ENCODE measurements at places on chromosomes 4 and X.

GRCh38 chrX:34886011-34886410 is 56.6 kb upstream of the FAM47B start:
- no peak for DNase-seq

- no peak for DNase-seq
These were observed 213.3 kb downstream of the ANKRD50 start for GRCh38 chr4:124499261-124499660.

DNA sequence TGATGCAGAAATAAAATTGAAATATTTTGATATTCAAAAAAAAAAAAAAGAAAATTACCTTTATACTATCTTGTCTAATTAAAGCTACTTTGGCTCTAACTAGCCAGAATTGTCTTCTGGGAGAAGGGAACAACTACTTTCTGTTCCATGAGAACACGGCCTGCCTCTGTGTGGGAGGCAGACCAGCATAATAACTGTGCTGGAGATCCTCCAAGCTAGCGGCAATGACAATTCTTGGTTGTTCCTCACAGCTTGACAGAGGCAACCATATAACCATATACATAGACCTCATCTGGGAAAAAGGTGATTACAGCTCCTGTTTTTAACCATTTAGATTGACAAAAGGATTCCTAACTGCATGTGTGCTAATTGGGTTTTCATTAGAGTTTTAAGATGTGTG is 95.7 kb downstream of the RBMX2 start:
- DNase-seq = no peak

DNA sequence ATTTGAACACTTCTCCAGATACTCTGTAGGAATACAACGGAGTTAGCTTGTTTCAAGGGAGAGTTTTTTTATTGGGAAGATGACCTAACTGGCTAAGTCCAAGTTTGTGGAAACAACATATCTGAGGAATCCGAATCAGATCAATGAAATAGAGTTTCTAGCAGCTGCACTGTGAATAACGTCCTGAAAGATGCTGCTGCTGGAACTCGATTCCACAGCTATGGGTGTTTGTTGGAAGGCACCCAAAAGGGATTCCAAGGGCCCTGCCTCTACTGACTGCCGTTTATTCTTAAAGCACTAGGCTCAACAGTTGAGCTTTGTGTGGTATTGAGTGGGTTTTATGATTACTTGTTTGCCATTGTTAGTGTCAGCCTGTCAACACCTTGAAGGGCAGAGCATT is 6.6 kb upstream of the GBA3 start:
- DNase-seq = no peak

GRCh38 chr4:173507471-173508385 is 22.3 kb downstream of the HAND2 start:
- no peak for DNase-seq

DNA sequence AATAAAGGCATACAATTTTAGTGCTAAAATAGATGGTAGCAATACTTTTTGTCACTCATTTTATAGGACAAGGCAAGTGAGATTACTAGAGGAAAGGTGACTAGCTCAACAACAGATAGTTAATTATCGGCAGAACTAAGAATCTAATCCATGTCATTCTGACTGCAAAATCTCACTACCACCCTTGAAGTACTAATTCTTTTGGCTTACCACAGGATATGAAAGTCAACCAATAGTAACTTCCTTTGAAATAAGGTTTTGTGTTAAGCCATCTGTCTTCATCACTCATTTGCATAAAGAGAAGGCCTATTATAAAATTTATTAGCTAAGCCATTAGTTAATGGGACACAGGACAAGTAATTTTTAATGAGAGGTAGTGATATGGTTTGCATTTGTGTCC is 25.3 kb upstream of the ZMAT1 start:
- DNase-seq = no peak

- no peak for DNase-seq
These were observed 12.7 kb upstream of the RBBP7 start for GRCh38 chrX:16882702-16883486.

DNA sequence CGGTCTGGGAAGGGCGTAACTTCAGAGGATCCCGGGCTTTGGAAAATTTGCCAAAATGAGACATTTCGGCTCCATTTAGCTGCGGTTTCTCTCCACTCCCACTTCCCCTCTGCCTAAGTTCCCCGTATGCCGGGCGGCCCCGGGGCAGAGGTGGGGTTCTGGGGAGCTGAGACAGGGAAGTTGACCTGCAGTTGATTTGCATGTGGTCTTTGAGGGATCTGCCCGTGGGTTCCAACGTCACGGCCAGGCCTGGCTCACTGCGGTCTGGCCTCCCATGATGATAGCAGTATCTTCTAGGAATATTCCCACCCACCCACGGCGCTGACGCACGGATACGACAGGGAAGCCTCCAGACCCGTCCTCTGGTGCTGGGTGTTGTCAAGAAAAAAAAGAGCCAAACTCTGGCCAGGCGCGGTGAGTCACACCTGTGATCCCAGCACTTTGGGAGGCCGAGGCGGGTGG is 27.3 kb upstream of the CRLF2 start:
- no peak for DNase-seq

GRCh38 chr4:61590881-61591280 is 390.8 kb downstream of the ADGRL3 start:
- no peak for DNase-seq

DNA sequence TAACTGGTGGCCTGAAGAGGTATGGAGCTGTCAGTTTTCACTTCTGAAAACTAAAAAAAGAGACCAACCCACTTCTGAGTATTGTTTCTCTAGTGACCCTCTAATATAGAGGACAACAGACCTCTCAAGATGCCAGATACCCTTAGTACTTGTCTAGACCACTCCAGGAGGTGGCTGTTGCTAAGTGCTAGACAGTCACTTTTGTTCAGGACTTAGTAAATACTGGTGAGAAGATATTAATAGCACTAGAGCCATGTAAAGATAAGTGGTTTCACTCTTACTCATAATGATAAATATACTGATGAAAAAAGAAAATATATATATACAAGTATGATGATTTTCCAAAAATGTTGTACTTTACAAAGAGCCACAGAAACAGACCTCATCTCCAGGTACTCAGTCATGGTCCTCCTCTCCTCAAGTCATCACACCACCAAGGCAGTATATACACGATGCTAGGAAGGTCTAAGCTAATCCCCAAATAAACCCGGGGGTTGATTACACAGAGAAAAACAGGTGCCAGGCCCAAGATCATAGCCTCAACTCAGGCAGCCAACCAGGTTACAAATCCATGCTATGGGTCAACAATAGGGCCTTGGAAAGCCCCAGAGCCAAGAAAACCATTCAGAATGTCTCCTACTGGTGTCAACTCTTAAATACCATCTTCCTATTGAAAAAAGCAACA is 66.9 kb downstream of the ARHGEF9 start:
- DNase-seq = no peak

GRCh38 chrX:154799556-154800348 is 5.5 kb downstream of the MPP1 start:
- no peak for DNase-seq

DNA sequence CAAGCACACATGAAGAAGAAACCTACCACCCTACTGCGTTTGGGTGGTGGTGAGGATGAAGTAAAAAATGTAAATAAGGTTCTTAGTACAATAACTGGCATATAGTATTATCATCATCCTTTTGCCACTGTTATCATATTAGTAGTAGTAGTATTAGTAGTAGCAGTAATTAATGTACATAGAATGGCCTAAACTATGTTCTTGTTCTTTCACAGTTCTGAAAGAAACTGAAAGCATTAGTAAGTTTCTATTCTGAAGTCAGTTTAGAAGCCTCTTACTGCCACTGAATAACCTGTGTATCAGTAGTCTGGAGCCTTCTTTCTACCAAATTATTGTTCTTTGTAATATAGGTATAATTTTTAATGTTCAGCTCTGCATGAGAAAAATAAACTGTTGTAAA is 21.0 kb downstream of the COL4A6 start:
- no peak for DNase-seq

DNA sequence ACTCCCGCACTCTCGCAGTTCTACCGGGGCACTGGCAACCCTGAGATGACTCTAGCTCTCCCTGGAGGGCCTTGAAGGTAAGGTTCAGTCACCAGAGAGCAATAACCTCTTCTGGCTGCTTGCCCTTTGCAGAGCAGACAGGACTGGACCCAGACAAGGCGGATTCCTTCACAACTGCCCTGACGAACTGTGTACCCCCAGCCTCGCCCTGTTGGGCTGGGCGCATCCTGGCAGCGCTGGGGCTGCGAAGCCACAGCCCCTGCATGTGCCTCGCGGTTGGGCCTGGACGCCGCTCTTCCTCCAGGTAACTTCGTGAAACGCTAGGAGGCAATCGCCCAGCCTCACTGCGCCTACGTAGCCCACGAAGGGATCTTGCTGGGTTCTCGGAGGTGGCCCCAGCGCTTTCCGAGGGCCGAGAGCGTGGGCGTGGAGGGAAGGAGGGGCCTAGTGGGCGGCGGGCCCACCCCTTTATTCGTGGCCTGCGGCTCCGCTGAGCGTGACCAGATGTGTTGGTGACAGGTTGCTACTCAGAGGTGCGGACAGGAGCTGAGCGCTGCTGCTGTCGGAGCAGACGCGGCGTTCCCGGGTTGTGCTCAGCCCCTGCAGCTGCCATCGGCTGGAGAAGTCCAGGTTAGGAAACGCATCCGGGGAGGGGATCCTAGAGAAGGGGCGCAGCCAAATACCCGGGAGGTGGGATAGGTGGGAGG is 1.9 kb upstream of the MAMLD1 start:
- DNase-seq = no peak

DNA sequence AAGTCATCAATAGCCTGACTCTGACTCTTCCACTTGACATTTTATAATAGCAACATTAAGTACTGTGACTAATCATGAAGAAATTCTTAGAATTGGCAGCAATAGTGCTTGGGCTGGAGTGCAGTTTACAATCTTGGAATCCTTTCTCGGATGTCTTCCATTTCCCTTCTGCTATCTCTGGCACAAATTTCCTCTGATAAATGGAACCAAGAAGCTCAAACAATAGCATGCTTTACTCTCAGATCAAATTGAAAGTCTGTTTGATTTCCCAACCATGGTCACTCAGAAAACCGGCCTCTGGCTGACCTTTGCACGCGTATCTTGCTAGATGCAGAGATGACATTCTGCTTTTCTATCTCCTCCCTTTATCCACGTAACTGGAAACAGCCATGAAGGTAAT is 99.0 kb upstream of the SPANXC start:
- no peak for DNase-seq

DNA sequence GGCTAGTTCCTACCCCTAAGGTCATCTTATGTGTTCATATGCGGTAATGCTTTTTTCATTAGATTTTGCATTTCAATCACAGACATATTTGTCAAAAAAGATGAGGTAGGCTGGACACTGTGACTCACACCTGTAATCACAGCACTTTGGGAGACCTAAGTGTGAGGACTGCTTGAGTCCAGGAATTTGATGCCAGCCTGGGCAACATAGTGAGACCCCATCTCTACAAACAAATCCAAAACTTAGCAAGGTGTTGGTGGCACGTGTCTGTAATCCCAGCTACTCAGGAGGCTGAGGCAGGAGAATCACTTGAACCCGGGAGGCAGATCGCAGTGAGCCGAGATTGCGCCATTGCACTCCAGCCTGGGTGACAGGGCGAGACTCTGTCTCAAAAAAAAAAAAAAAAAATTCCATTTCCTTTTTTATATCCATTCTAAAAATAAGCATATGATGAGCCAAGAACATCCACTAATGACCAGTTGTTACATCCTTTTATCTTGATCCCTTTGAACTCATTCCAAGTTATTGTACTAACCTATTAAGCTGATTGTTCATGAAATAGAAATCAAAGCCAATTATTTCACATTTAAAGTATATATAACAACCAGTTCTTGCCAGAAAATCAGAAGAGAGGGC is 23.4 kb downstream of the PGAM4 start:
- no peak for DNase-seq

DNA sequence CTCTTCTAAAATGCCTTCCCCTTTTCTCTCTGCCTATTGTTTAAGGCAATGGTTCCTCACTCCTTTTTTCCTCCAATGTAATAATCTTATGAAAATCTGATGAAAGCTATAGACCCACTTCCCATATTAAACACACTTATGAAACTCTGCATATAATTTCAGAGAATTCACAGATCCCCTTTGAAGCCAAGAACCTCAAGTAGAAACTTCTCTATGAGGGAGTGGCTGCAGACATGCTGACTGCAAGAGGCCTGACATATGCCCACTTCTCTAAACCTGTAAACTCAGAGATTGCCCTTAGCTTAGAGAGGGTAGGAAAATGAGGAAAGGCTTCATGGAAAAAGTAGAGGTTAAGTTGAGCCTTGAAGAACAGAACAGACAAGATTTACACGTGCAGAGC is 37.6 kb downstream of the TAB3 start:
- DNase-seq = no peak

GRCh38 chrX:148380107-148380506 is 120.3 kb upstream of the AFF2 start:
- DNase-seq = no peak

DNA sequence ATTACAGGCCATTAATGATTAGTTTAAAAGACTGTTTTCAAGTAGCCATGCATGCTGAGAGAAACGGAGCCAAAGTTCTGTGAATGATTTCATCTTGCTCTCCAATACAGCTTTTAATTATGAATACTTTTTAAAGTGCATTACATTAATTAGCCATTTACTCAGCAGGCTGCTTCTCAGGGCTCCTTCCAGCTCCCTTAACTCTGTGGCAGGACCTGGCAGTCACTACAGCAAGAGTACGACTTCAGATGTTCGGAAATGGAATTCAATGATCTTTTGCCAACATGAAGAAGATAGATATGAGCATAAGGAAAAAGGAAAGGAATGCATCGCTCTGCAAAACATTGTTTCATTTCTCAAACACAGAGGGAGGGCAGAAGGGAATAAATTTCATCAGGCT is 987.2 kb downstream of the PDHA2 start:
- no peak for DNase-seq

- DNase-seq = no peak
These were observed 114.6 kb downstream of the ARHGAP10 start for GRCh38 chr4:147846318-147847155.

DNA sequence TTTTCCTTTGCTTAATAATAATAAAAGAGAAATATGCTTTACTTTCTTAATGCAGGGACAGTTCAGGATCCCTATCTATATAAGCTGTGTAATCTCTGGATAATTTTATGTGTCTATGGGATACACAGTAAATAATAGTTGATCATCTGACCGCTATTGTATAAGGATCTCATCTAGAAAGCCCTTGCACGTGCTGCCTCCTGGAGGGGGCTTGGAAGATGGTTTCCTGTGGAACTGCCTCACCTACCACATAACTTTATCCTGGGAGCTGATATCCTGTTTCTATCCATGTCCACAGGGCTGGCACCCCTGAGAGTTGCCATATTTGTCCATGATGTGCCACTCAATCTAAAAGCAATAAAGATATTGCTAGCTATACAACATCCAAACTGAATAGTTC is 139.3 kb upstream of the FRMPD4 start:
- DNase-seq = no peak
